ENCODE measurements at places on chromosomes 16 and 17. TPM values are rescaled to one million over a fixed set of nuclear protein-coding genes. Genes with fewer than 3 reads are reported as not detected.

The ACLY gene
- total RNA-seq: 277 TPM

The KIF2B gene
- total RNA-seq: not detected

The TNRC6C gene
- total RNA-seq: 4.7 TPM

The NLRC3 gene
- not detected for total RNA-seq

The GALR2 gene
- total RNA-seq: 0.20 TPM

The ABCC11 gene
- 1.0 TPM for total RNA-seq

The GLP2R gene
- 1.4 TPM for total RNA-seq

The C1QTNF8 gene
- not detected for total RNA-seq

The HAP1 gene
- total RNA-seq: 0.08 TPM

The CALB2 gene
- 0.22 TPM for total RNA-seq

DNA sequence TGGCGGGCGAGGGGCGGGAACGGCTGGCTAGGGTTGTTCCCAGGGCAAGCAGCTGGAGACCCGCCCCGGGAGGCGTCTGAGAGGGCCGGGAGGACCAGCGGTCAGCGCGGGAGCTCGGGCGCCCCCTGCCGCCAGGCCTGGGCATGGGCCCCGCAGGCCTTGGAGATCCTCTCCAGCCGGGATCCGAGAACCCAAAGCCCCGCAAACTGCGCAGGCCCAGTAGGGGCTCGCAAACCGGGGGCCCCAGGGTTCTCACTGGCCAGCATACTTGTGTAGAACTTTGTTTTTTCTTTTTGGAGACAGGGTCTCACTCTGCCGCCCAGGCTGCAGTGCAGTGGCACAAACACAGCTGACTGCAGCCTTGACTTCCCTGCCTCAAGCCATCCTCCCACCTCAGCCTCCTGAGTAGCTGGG lies 20.8 kb upstream of the ZNF423 start:
- DNase-seq: no peak
- no peak overlapping the region for H3K4me3 ChIP-seq
- H3K27ac ChIP-seq: no peak overlapping the region

GRCh38 chr17:32569171-32570080 lies 82.6 kb downstream of the CDK5R1 start:
- H3K4me1 ChIP-seq: peaks cover 6% of the 10 kb centered on the region
- no peaks in the 10 kb centered on the region for H3K36me3 ChIP-seq
- no peaks in the 10 kb centered on the region for H3K27me3 ChIP-seq

- H3K27me3 ChIP-seq: peaks cover 7% of the 10 kb centered on the region
- H3K27ac ChIP-seq: no peak overlapping the region
- H3K4me1 ChIP-seq: peaks cover 48% of the 10 kb centered on the region
- peak overlapping the region; percentile 82 for H3K4me3 ChIP-seq
- DNase-seq: peak; percentile 86
Observed at GRCh38 chr16:67184995-67185650, 1.4 kb upstream of the MATCAP1 start.

DNA sequence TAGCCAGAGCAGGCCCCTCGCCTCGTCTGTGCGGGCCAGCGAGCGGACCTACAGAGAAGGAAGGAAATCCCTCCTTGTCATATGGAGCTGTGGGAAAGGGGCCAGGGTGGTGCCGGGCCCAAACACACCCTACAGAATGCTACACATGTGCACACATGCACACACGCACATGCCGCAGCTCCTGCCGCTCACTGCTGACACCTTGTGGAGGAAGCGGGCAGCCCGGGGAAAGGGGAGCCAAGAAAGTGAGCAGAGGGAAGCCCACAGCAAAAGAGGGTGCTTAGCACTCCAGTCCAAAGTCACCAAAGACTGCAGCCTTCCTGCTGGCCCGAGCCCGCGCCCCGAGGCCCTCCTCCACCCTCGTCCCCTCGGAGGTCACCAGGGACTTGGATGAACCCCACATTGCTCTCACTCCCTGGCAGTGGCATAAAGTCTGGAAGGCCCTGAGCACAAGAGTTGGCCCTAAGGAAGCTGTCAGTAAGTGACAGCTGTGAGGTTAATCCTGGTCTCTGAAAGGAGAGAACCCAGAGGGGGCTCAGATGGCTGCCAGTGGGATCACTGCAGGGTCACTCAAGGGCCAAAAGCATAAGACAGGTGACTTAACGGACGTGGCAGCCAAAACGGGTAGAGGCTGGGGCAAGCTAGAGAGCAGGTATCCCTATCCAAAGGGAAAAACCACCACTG lies 68.2 kb downstream of the MYO18A start:
- H3K27me3 ChIP-seq: no peaks in the 10 kb centered on the region
- H3K27ac ChIP-seq: no peak overlapping the region
- peak; percentile 41 for DNase-seq
- peaks cover 16% of the 10 kb centered on the region for H3K4me1 ChIP-seq

- no peaks in the 10 kb centered on the region for H3K36me3 ChIP-seq
- no peaks in the 10 kb centered on the region for H3K4me1 ChIP-seq
- H3K27ac ChIP-seq: no peak overlapping the region
Observed at GRCh38 chr17:45668316-45668715, 115.8 kb upstream of the CRHR1 start.

- H3K27ac ChIP-seq: no peak overlapping the region
- H3K4me3 ChIP-seq: no peak overlapping the region
- no peak for DNase-seq
- H3K36me3 ChIP-seq: no peaks in the 10 kb centered on the region
- peaks cover 10% of the 10 kb centered on the region for H3K4me1 ChIP-seq
Observed at GRCh38 chr17:63911657-63912100, 621 bp upstream of the CSHL1 start.

DNA sequence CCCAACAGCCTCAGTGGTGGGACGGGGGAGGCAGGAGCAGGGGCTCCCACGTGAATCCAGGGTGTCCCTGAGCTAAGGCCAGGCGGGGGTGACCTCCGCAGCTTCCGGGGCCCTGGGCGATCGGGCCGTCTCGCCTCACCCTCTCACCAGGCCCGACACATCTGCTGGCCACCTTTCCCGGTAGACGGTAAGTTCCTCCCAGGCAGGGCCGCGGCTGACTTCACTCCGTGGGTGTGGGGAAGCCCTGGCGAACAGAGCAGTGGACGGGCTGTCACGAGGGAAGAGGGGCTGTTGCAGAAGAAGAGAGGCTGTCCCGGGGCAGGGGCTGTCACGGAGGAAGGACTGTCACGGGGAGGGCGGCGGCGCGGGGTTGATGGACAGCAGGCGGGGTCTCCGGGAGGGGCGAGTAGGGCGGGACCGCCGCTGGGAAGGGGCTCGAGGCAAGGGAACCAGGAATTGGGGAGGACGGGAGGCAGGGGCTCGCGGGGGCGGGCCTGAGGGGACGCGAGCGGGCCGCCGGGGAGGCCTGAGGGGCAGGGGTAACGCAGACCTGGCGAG lies 498 bp downstream of the PKMYT1 start:
- H3K27me3 ChIP-seq: no peaks in the 10 kb centered on the region
- H3K36me3 ChIP-seq: peaks cover 17% of the 10 kb centered on the region
- peak overlapping the region; percentile 88 for H3K4me3 ChIP-seq
- H3K27ac ChIP-seq: peak overlapping the region; percentile 87
- DNase-seq: no peak

GRCh38 chr16:86298758-86299134 lies 211.6 kb upstream of the FOXF1 start:
- no peak for DNase-seq
- H3K27ac ChIP-seq: no peak overlapping the region
- H3K4me3 ChIP-seq: no peak overlapping the region
- H3K4me1 ChIP-seq: no peaks in the 10 kb centered on the region
- peaks cover 20% of the 10 kb centered on the region for H3K27me3 ChIP-seq

DNA sequence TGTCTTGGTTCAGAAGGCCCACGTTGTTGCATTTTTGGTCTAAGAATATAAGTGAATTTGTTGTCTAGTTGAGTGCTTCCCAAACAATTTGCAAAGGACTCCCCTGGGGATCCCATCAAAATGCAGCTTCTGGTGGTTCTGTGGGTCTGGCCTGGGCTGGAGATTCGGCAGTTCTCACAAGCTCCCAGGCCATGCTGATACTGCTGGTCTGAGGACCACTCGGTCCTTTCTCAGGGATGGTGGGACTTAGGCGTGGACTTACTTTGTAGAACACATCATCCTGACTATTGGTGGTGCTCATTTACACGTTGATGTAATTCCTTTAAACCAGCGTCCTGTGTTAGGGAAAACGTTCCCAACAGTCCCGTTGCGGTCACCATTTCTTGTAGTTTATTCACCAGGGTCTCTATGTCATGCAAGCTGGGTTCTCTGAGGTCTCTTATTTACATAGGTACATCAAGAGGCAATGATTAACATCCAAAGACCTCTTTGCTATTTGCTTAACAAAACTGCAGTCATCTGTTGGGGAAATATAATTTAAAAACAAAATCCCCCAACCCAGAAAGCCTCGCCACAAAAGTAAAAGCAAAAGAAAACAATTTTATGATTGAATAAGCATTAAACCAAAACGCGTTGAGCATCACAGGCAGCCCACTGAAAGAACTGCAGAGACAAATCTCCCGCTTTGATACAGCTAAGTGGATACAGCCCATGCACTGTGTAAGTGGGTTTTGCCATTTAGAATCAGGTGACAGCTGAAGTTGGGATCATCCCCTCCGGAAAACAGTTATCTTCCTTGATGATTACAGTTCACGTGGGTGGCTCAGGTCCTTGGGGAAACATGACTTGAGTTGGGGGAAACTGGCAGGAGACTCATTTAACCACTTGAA lies 39.0 kb upstream of the SEC14L1 start:
- H3K36me3 ChIP-seq: peaks cover 13% of the 10 kb centered on the region
- peaks cover 84% of the 10 kb centered on the region for H3K4me1 ChIP-seq
- peak overlapping the region; percentile 44 for H3K4me3 ChIP-seq
- peak overlapping the region; percentile 68 for H3K27ac ChIP-seq
- DNase-seq: peak; percentile 88

DNA sequence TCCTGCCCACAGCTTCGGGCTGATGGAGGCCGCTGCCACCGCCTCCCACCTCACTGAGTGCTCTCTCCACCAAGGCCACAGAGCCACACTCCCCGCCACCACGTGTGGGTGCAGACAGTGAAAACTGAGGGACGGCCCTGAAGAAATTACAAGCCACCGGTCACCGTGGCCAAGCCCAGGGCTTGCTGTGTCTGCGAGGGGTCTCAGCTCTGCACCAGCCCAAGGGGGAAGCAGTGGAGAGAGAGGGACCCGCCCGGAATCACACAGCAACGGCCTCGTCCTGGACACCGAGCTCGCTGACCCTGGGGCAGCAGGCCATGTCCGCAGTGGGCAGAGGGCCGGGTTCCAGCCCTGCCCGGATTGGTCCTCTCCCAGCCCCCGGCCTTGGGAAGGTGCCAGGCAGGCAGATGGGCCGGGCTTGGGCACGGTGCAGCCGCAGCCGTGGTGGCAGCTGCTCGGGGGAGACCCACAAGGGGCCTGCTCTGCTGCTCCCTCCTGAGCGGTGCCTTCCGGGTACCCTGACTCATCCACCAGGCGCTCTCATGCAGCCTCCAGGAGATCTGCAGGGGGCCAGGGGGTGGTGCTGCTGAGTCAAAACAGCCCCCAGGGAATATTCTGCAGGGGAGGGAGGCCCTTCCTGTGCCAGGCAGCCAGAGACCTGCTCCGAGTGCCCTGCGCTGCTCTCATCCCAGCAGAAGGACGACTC lies 52.0 kb downstream of the CBFA2T3 start:
- peaks cover 67% of the 10 kb centered on the region for H3K4me1 ChIP-seq
- peak; percentile 70 for DNase-seq
- H3K4me3 ChIP-seq: no peak overlapping the region
- H3K27ac ChIP-seq: no peak overlapping the region
- no peaks in the 10 kb centered on the region for H3K36me3 ChIP-seq
- H3K27me3 ChIP-seq: peaks cover 79% of the 10 kb centered on the region

- DNase-seq: no peak
- no peaks in the 10 kb centered on the region for H3K36me3 ChIP-seq
- H3K4me1 ChIP-seq: no peaks in the 10 kb centered on the region
Observed at GRCh38 chr16:13038591-13038990, 137.2 kb downstream of the SHISA9 start.
